ENCODE measurements at places on chromosomes 12 and 14. TPM values are rescaled to one million over a fixed set of nuclear protein-coding genes. Genes with fewer than 3 reads are reported as not detected.

GRCh38 chr12:24045816-24046257 is 96.4 kb upstream of the SOX5 start:
- DNase-seq: peak; percentile 44

Gene RPGRIP1
- total RNA-seq: 0.47 TPM

Gene CAPRIN2
- 21.5 TPM for total RNA-seq

GRCh38 chr12:38711054-38711453 is 194.3 kb downstream of the CPNE8 start:
- no peak for DNase-seq

GRCh38 chr12:88566430-88566829 is 13.8 kb downstream of the KITLG start:
- DNase-seq: no peak

- peak; percentile 37 for DNase-seq
Measured at GRCh38 chr12:112868459-112869041, 38.2 kb upstream of the OAS1 start.

DNA sequence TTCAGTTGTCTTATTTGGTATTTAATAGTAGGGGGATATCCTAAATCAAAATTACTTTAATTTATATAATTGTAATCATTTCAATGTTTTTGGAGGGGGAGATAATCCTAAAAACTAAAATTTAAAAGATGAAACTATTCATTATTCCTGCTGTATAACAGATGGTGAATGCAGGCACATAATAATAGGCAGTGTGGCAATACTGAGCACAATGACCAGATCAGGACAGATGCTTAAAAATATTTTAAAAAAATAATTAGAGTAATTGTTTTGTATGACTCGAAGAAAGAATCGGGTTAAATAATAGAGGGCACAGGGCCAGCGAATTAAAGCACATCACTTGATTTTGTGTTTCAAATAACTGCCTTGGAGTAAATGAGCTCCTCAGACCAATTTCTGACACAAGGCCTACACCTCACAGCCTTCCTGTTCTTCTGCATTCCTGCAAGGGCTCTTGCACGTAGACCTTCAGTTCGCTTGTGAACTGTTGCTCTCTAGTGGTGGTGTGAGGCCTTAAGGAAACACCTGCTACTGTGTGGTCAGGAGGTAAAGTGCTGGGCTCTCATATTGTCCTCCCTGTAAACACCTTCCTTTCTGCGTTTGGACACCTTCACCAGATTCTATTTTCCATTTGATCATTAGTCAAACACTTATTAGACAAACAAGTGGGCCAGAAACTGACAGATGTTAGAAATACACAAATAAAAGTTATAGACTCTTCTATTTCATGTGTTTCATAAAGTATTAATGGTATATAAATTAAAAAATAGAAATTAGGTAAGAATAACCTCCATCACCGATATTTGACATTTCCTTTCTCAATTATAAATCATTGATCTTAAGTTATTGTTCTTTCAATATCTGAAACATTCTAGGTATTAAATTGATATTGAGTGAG is 29.3 kb upstream of the KLRF1 start:
- DNase-seq: peak; percentile 90

DNA sequence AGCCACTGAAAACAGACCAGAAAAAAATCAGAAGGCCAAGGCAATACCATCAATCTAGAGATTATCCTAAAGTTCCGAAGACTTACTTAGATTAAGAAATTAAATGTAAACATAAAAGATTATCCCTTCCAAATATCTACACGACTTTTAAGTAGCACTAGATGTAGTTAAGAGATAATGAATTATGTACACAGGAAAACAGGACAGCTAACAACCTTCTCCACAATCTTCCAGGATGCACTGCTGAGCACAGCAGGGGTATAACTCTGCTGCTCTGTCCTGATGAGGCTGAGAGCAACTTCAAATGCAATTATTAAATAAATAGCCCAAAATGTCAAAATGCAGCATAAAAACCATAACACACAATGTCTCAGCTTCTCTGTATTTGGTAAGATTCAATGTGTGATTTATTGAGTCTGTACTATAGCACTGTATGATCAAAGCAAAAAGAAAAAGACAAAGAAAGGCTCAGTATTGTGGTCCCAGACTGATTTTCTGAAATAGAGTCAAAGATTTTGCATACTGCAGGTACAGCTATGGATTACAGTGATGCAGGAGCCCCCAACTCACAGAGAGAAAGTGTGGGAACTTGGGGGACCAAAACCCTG is 56.9 kb downstream of the TMTC1 start:
- no peak for DNase-seq

- DNase-seq: no peak
Measured at GRCh38 chr14:75518625-75519024, 3.6 kb upstream of the BATF start.

Measured in kidney (tissue), 22 donors.